ENCODE measurements at places on chromosomes 5 and 9.

DNA sequence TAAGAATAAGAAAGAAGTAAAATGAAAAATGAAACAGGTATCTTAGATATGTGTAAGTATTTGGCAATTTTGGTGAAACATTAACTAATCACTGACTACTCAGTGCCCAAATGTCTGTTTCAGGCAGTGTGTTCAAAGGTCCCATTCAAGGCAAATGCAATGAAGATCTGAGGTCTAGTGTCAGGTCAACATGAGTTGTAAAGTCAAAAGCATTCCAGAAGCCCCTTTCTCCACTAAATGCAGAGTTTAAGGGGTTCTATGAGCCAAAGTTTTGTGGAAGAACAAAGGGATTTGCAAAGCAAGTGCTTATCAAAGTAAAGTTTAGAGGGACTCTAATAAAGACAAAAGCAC is 71.0 kb upstream of the GPBP1 start:
- no peak for DNase-seq

DNA sequence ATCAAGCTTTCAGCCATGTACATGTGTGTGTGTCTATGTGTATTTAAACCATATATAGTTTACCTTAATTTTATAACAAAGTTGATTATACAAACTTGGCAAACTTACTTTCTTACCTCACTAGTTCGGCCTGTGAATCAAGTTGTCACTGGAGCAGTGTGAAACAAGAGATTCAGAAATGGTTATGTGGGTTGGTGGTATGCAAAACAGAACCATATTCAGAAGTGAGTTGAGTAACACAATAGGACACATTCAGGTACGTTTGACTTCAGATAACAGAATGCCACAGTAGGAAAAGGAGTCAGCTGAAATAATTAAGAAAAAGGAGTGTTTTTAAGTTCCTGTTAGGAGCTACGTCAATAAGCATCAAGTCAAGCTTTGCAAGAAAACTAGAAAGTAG is 21.5 kb downstream of the XPA start:
- DNase-seq = no peak

DNA sequence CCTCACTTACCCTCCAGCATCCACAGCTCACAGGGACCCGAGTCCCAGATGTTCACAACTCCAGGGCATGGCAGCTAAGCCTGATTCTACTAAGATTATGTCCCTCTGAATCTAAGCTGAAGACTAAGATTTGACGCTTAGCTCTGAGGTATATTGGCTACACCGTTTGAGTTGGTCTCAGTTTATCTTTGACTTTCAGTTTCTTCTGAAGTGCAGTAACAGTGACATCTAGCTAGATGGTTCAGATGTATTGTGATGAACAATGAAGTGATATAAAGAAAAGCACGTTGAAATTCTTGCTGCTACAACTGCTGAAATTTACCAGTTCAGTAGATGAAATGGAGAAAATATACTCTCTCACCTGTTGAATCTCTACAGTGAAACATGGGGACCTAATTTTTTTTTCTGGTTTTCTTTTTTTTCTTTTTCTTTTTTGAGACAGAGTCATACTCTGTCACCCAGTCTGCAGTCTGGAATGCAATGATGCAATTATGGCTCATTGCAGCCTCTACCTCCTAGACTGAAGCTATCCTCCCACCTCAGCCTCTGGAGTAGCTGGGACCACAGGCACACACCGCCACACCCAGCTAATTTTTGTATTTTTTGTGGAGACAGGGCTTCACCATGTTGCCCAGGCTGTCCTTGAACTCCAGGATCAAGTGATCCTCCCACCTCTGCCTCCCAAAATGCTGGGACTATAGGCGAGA is 15.7 kb downstream of the RFK start:
- peak; percentile 27 for DNase-seq

GRCh38 chr9:135439916-135440315 is 39.7 kb upstream of the PPP1R26 start:
- DNase-seq = no peak

DNA sequence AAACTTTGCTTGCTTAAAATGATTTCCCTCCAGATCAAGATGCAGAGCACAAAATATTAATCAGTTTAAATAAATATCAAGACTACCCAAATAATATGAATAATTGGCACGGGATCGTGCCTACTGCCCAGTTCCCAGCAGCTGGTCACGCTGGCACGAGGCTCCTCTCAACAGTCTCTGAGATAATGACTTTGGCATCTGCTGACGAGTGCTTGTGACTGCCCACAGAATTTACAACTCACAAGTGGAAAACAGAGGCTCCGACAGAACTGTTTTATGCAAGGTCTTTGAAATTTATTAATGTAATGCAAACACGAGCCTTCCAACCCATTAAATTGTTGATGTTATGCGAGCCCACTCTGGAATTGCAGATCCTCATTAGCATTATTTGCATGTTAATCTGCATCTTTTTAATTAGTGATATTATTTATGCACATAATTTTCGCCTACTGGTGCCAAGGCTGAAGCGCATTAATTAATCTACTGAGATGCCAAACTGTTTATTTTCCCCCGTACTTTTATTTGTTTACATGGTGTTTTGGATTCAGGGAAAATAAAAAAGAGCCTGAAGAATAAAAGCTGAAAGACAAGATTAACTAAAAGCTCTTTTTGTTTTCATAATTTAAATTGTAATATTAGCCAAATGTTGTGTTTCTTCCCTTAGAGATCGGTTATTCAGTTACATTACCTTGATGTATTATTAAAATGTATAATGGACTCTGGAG is 369.3 kb upstream of the IRX1 start:
- DNase-seq = no peak

DNA sequence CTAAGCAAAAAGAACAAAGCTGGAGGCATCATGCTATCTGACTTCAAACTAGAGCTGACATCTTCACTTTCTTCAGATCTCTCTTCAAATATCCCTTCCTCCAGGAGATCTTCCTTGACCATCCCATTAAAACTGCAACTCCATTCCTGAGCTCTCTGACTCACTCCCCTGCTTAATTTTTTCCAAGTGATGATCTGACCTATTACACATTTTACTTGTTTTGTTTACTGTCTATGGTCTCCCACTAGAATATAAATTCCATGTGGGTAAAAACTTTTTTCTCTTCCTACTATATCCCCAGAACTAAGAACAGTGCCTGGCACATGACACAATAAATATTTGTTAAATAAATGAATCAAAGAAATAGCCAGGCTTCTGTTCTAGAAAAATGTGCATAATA is 87.5 kb downstream of the SLIT3 start:
- DNase-seq = no peak

DNA sequence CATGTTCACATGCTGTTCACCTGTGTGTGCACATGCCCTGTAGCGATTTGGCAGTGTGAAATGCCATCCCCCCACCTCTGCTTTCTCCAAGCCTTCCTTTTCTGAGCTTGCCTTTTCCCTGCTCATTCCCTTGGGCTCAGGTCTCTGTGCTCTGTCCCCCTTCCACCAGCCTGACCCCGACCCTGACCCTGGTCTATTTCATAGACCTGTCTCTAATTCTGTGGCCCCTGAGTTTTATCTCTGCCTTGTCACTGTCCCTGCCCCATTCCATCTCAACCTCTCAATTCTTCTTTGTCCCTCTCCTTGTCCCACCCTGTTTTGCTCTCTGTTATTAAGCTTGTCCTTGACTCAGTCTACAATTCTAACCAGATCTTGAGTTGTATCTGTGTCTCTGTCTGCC is 735 bp downstream of the ARAP3 start:
- no peak for DNase-seq

- DNase-seq = peak; percentile 46
These were observed 23.4 kb downstream of the IL33 start for GRCh38 chr9:6239048-6239461.

- DNase-seq = no peak
These were observed 57.1 kb downstream of the DOCK2 start for GRCh38 chr5:169694091-169694625.

DNA sequence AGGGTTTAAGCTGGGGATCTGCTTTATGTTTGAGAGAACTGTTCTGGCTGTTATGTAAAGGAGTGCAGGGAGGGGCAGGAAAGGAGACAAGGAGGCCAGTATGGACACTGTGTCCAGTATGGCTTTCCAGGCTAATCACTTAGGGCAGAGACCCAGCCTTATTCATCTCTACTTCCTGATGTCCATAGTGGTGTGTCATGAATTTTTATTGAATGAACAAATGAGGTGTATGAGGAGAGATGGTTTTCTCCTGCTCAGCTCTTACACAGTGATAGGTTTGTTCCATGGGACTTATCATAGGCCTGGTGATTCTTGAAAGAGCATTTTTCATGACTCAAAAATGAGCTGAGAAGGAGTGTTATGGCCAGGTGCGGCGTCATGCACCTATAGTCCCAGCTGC is 20.5 kb upstream of the FGFR4 start:
- no peak for DNase-seq

DNA sequence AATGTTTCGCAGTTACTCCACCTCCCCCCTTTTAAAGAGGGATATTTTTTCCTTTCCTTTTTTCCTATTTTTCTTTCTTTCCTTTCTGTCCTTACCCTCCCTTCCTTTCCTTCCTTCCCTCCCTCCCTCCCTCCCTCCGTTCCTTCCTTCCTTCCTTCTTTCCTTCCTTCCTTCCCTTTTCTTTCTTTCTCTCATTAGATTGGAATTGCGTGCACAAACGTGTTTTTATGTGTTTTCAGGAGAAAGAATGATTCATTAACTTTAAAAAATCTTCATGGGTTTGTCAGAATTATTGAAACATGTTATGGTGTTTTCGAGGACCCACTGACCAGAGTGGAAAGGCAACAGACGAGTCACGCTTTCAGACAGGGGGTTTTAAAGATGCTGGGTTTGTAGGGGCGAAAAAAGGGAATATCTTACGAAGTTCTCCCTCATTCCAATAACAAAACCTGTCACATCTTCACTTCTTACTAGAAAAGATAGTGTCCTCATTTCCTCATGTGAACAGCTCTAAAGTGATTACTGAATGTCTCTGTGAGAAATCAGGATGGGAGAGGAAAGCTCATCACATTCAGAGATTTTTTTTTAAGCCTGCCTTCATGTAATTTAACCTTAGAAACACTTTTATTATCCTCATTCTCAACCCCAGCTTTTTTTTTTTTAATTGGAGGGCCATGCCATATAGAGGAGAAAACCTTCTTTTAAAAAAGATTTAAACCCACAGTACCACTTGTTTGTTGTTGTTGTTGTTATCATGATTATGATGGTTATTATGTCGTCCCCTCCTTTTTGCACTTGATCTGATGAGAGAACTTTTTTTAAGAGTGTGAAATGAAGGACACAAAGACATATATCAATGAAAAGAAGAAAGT is 21.9 kb downstream of the NR2F1 start:
- DNase-seq = no peak

DNA sequence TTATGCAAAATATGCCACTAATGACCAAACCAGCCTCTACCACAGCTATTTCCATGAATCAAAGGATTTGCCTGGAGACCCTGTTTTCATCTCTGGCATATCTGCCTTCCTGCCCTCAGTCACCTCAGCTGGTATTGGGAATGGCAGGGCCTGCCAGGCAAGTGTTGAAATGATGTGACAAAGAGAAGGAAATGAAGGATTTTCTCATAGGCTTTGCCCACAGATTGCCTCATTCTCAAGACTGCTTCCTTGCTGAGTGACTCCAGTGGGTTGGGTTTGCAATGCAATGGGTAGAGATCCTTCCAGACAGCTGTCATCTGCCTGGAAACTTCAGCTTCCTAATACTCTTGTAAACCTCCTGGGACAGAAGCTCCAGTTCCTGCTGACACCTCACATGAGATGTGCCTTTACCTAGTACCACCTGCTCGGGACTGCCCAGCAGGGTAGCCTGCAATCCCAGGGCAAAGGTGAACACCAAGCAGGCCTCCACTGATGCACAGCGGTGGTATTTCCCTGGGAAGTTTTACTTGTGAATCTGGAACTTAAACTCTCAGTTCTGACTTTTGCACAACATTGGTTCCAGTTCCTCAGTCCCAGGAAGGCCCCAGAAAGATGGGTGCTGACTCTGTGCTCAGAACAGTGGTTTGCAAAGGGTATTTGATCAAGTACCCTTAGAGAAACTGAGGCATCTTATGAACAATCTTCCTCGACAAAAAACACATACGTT is 64.8 kb upstream of the SLC1A1 start:
- DNase-seq = peak; percentile 42

GRCh38 chr5:152297866-152298265 is 107.2 kb downstream of the NMUR2 start:
- DNase-seq = no peak

- no peak for DNase-seq
These were observed 54.1 kb downstream of the AP3S1 start for GRCh38 chr5:115895821-115896220.

DNA sequence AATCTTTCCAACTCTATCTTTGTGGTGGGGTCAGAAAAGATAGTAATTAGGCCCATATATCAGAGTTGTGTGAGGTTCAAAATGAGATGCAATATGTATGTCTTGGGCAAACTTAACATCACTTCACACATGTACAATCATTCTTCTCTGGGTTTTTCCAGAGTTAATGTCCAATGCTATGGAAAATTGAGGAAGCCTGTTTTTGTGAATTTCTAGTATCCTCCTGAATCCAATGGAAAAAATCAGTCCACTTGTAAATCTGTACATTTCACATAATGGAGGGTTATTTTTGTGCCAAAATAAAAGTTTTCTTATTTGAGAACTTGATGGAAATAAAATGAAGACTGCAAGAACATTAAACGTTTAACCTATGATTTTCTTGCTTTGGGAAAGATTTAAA is 155.6 kb upstream of the SEMA6A start:
- DNase-seq = no peak

DNA sequence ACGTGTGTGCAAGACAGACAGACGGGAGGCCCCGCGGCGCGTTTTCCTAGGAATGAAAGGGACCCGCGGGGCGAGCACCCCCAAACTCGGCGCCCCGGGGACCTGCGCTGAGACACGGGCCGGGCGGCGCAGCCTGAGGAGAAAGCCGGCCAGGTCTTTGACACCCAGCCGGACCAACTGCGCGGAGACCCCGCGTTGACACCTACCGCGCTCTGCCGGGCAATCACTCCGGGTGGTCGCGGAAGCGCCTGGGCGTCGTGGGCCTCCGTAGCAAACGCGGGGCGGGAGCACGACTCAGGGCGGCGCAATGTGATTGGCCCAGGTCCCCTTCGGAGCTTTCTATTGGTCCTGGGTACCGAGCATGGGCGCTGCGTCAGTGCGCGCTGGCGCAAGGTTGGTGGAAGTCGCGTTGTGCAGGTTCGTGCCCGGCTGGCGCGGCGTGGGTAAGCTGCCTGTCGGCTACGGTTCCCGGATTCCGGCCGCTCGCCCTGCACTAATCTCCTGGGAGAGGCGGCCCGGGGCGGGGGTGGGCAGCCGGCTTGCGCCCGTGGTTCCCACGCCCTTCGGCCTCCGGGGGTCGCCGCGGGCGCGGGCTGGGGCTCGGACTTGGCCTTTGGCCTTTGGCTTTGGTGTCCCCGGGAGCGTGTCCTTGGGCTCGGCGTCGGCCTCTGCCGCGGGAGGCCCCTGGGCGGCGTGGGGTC is at the start of the genes FASTKD3 and MTRR:
Gene FASTKD3, minus strand, starts transcription at position 259 of the 701 bp plus-strand sequence. CDS start 948 bp downstream, outside the sequence.
Gene MTRR, plus strand, starts transcription at position 376 of the 701 bp plus-strand sequence. CDS start 1,647 bp downstream, outside the sequence.
- DNase-seq = peak; percentile 93

- no peak for DNase-seq
These were observed 1.6 kb downstream of the PLK2 start for GRCh38 chr5:58458141-58458742.

GRCh38 chr9:131361202-131361833 is 32.6 kb upstream of the PRRC2B start:
- DNase-seq = no peak

- no peak for DNase-seq
These were observed 11.1 kb upstream of the TTC23L start for GRCh38 chr5:34827588-34828506.

GRCh38 chr9:90169490-90169889 is 473.1 kb downstream of the DIRAS2 start:
- DNase-seq = no peak

All from cardiac fibroblast (primary cell).